Left lung (tissue), 14 donors: ENCODE measurements at places on chromosomes 16 and 17.

DNA sequence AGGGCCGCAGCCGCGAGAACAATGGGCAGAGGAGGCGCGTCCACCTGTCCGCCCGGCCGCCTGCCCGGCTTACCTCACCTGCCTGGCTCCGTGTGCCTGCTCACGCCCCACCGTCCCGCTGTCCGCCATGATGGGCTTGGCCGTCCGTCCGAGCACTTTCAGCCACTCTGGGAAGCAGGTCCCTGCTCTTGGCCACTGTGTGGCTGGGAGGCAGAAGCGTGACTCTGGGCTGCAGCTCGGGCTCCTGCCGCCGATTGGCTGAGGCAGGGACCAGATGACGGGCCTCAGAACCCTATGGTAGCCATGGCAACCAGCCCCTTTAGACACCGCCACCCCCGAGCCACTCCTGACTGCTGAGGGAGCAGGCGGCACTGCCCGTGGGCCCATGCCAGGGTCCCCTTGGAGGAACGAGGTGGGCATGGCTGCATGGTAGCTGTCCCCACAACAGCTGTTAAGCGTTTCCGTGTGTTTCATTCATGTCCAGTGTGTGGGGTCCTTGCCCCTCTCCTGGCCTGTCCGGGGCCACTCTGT, 8.9 kb upstream of the AXIN1 start:
- H3K27ac ChIP-seq = no peak overlapping the region
- no peak for DNase-seq
- H3K27me3 ChIP-seq = peaks cover 23% of the 10 kb centered on the region
- no peak overlapping the region for H3K4me3 ChIP-seq

- H3K27me3 ChIP-seq = no peaks in the 10 kb centered on the region
- peaks cover 9% of the 10 kb centered on the region for H3K4me1 ChIP-seq
- no peak overlapping the region for H3K4me3 ChIP-seq
Observed at GRCh38 chr17:2610195-2611175, 17.0 kb downstream of the PAFAH1B1 start.

- H3K36me3 ChIP-seq = no peaks in the 10 kb centered on the region
- H3K4me3 ChIP-seq = no peak overlapping the region
- peaks cover 8% of the 10 kb centered on the region for H3K4me1 ChIP-seq
- DNase-seq = no peak
- H3K27ac ChIP-seq = no peak overlapping the region
Observed at GRCh38 chr17:4587803-4588202, 3.5 kb downstream of the SMTNL2 start.

GRCh38 chr16:4886151-4886550, 38.9 kb downstream of the UBN1 start:
- no peaks in the 10 kb centered on the region for H3K36me3 ChIP-seq
- H3K4me3 ChIP-seq = no peak overlapping the region
- H3K27me3 ChIP-seq = no peaks in the 10 kb centered on the region
- H3K4me1 ChIP-seq = no peaks in the 10 kb centered on the region
- no peak for DNase-seq

GRCh38 chr17:68909066-68909465, 46.1 kb downstream of the ABCA8 start:
- no peaks in the 10 kb centered on the region for H3K36me3 ChIP-seq
- DNase-seq = no peak
- H3K4me3 ChIP-seq = no peak overlapping the region
- peak overlapping the region; percentile 84 for H3K27ac ChIP-seq
- peaks cover 15% of the 10 kb centered on the region for H3K4me1 ChIP-seq

GRCh38 chr16:49961089-49961488, 63.9 kb upstream of the CNEP1R1 start:
- DNase-seq = peak; percentile 66
- H3K27me3 ChIP-seq = no peaks in the 10 kb centered on the region
- peaks cover 11% of the 10 kb centered on the region for H3K4me1 ChIP-seq
- no peaks in the 10 kb centered on the region for H3K36me3 ChIP-seq
